ENCODE measurements at places on chromosomes 11 and 22.
A peak's percentile ranks its signal among the peaks of the same experiment; 100 is the strongest.

- no peak for DNase-seq
Observed at GRCh38 chr11:107683807-107684206, 28.0 kb downstream of the SLN start.

DNA sequence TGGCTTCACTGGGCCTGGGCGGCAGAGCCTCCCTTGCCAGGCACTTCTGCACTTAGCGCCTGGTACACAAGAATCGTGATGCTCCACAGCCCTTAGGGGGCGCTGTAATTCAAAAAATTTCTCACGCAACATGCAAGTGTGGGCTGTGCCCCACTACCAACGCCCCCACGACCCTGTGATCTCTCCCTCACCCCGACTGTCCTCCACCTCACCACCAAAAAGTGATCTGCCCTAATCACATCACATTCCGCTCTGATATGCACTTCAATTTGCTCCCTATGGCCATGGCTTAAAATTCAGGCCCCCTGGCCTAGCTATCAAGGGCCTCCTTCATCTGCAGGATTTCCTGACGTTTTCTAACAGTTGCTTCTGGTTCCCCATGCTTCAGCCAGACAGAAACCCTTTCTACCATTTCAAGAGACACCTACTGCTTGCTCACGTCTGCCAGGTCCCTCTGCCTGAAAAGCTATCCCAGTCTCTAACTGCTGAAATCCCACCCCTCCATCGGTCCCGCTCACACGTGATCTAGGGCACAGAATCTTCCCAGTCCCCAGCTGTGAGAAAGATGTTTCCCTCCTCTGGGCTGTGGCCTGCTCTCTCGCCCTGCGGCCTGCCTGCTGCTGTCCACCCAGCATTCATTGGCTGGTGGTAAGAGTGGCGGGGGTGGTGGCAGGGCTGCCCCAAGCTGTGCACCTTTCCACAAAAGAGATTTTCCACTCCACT is 27.9 kb upstream of the LRRC32 start:
- no peak for DNase-seq

GRCh38 chr11:120766318-120766717 is 254.8 kb downstream of the GRIK4 start:
- no peak for DNase-seq

- DNase-seq, result no peak
Observed at GRCh38 chr22:40238425-40239344, 61.0 kb downstream of the TNRC6B start.

GRCh38 chr11:67247946-67248550 is 18.2 kb upstream of the GRK2 start:
- no peak for DNase-seq

- DNase-seq, result no peak
Observed at GRCh38 chr11:5277807-5278382, 8.2 kb upstream of the HBE1 start.

DNA sequence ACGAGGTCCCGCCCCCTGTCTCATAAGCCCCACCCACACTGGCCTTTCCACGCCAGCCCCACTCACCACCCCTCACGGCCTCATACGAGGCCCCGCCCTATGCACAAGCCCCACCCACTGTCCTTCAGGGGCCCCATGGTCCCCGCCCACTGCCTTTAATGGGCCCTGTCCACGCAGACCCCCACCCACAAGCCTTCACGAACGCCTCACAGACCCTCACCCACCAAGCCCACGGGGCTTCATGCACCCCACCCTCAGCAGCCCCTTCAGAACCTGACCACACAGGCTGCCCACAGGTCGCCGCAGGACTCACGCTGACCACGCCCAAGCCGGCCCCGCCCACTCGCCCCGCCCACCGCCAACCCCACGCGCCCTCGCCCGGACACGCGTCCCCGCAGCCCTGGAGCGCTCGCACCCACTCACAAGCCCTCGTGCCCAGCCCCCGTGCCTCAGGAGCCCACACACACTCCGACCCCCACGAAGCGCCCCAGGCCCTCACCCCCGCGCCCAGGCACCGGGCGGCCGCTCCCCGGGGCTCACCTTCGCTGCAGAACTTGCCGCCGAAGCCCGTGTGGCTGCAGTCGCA is 10.5 kb downstream of the NRXN2 start:
- no peak for DNase-seq

DNA sequence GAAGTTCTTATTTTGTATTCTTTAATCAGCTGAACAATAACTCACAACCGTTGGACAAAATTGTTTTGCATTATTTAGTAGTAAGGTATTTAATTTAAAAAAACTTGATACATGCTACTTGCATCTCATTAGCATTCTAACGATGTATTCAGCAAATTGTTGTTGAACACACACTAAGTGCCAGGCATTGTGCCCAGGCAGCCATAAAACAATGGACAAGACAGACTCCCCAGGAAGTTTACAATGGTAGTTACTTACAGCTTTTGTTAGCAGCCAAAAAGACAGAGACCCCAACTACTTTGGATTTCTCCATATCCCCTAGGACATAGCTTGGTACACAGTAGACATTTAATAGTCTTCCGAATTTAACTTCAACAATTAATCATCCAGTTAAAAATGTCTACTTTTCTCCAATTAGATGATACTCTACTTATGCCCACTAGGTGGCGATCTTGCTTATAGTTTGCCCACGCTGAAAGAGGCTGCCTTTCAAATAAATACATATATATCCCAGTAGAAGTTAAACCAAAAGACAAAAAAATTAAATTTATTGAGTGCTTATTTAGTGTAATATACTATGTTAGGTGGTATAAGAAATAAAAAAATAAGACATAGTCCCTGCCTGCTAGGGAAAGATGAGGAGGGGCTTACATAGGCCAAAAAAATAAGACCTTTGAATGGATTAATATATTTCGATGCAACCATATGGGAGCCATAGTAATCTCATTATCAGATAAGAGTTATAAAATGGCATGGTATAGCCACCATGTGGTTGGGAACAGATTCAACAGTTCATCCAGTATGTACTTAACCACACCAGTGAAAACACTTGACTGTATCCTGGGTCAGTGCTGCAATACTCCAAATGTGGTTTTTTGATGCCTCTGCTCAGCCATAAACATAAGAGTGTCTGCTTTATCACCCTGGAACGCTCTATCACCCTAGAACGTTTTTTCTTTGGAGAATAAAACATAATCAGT is 2.0 kb upstream of the FJX1 start:
- DNase-seq, result no peak

DNA sequence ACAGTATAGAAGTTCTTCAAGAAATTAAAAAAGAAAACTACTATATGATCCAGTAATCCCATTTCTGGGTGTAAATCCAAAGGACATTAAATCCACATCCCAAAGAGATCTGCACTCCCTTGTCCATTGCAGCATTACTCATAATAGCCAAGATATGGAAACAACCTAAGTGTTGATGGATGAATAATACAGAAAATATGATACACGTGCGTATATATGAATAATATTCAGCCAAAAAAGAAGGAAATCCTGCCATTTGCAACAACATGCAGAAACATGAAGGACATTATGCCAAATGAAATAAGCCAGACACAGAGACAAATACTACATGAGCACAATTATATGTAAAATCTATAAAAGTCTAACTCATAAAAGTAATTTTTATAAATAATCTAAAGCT is 306.3 kb upstream of the ANO3 start:
- DNase-seq, result no peak

DNA sequence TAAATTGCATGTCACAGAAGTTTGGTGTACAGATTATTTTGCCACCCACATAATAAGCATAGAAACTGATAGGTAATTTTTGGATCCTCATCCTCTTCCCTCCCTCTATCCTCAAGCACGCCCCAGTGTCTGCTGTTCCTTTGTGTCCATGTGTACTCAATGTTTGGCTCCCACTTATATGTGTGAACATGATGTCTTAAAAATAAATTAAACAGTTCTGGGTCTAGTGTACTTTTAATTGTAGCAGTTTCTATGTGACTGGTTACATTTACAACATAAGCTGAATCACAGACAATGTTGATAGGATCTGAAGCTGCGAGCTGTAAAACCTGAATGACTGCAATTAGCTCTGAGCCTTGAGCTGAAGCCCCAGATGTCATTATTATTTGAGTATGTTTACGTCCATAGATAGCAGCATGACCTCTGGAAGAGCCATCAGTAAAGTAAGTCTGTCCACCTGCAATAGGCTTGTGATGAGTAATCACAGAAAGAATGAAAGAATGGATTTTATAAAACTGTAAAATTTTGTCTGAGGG is 29.7 kb downstream of the OR10A6 start:
- DNase-seq, result no peak

GRCh38 chr11:129204150-129204838 is 12.2 kb upstream of the ARHGAP32 start:
- no peak for DNase-seq

GRCh38 chr11:123484448-123484847 is 54.4 kb downstream of the GRAMD1B start:
- DNase-seq, result no peak

- no peak for DNase-seq
Observed at GRCh38 chr22:23690713-23691112, at the start of gene RGL4. Gene RGL4 (plus strand): TSS chr22:23691013. CDS start chr22:23692031, 1,018 bp downstream.

GRCh38 chr11:113947994-113948393 is 26.9 kb upstream of the HTR3A start:
- DNase-seq, result no peak

DNA sequence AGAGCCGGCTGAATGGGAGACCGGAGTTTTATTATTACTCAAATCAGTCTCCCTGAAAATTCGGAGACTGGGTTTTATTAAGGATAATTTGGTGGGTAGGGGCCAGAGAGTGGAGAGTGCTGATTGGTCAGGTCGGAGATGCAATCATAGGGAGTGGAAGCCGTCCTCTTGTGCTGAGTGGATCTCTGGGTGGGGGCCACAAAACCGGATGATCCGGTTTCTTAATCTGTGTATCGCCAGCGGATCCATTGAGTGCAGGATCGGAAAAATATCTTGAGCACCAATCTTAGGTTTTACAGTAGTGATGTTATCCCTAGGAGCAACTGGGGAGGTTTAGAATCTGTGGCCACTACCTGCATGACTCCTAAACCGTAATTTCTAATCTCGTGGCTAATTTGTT is 886 bp upstream of the NIPSNAP1 start:
- DNase-seq, result no peak

GRCh38 chr22:34975721-34976120 is 90.2 kb upstream of the ISX start:
- DNase-seq, result no peak

DNA sequence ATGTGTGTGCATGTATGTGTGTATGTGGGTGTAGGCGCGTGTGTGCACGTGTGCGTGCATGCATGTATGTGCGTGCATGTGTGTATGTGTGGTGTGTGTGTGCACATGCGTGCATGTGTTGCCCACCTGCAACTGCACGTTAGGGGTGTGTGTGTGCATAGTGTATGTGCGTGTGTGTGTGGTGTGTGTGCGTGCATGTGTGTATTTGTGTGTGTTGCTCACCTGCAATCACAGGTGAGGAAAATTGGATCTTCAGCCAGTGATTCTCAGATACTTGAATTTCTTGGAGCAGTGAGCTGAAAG is 54.3 kb downstream of the ST14 start:
- DNase-seq, result no peak

- DNase-seq, result no peak
Observed at GRCh38 chr11:100297516-100297915, 389.6 kb upstream of the ARHGAP42 start.

DNA sequence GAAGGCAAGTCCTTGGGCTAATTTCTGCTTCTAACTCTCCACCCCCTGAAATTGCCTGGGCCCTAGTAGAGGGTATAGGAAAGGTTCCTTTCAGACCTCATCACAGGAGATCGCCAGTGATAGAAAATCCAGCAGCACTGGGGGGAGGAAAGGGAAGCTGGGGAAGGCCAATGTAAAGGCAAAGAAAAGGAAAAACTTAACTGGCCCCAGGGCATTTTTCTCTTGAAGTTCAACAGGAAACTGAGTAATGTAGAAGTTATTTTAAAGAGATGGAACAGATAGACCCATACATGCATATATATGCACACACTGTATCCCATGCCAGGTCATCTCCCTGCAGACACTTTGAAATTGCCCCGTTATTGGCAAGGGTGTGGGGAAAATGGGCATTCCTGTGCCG is 134.0 kb downstream of the TRIM44 start:
- DNase-seq, result no peak

- DNase-seq, result no peak
Observed at GRCh38 chr11:133545199-133545803, 13.0 kb upstream of the OPCML start.

GRCh38 chr11:75823946-75824345 is 8.9 kb downstream of the UVRAG start:
- no peak for DNase-seq

DNA sequence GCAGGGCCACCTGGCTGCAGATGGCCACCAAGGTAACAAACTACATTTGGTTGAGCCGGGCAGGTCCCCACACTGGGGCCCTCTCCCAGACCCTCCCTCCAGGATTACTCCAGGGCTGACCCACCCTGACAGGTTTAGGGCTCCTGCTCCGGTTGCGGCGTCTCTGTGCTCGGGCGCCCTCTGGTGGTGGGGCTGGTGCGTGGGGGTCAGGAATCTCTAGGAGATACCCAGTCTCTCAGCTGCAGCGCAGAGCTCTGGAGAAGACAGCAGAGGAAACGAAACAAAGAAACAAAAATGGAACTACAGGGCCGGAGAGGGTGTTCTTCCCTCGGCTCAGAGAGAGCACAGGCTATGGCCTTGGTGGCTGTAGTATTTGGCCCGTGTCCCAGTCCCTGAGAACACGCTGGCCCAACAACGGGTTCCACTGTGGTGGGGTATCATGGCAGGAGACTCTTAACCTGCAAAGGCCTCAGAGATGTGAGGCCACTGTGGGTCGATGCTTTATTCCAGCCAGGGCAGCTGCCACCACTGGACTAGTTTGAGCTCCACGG is 2.4 kb downstream of the C11orf96 start:
- peak; percentile 22 for DNase-seq

GRCh38 chr11:114026355-114026754 is 33.2 kb upstream of the ZBTB16 start:
- no peak for DNase-seq

DNA sequence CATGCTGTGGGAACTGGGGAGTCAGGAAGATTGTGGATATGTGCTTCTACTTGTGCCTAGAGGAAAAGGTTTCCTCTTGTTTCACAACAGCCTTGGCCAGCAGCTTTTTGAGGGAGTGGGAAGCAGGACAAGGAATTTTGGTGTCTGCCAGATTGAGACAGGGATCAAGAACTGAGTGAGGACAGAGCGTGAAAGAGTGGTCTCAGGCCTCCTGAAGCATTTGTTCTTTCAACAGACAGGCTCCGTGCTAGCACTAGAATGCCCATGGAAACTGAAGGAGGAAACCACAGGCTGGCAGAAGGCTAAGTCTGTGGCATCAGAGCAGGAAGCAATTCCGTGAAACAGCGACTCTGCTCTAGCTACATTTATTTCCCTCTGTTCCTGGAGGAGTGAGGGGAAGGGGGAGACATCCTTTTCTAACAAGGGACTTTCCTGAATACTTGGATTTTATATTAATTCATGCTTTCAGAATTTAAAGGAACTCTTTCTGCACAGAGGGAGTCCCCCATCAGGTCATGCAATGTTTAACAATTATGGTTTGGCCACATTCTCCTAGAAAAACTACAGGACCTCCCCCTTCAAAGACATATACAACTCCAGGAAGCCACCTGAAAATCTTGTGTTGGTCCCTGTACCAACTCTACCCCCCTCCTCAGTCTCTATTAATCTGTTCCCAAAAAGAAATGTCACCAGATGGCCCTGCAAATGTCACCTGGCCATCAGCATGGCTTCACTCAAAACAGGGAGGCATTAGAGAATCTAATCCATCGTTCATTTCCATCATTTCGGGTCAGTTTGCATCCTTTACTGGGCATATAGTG is 96.1 kb downstream of the SYT9 start:
- DNase-seq, result no peak

GRCh38 chr11:69512790-69513189 is 31.3 kb downstream of the LINC01488 start:
- no peak for DNase-seq

- DNase-seq, result no peak
Observed at GRCh38 chr11:119376197-119376847, 5.2 kb downstream of the USP2 start.

GRCh38 chr11:95296621-95297025 is 65.6 kb upstream of the SESN3 start:
- DNase-seq, result no peak
